Left cardiac atrium (tissue), 4 donors: ENCODE measurements at places on chromosomes 3 and 15.

DNA sequence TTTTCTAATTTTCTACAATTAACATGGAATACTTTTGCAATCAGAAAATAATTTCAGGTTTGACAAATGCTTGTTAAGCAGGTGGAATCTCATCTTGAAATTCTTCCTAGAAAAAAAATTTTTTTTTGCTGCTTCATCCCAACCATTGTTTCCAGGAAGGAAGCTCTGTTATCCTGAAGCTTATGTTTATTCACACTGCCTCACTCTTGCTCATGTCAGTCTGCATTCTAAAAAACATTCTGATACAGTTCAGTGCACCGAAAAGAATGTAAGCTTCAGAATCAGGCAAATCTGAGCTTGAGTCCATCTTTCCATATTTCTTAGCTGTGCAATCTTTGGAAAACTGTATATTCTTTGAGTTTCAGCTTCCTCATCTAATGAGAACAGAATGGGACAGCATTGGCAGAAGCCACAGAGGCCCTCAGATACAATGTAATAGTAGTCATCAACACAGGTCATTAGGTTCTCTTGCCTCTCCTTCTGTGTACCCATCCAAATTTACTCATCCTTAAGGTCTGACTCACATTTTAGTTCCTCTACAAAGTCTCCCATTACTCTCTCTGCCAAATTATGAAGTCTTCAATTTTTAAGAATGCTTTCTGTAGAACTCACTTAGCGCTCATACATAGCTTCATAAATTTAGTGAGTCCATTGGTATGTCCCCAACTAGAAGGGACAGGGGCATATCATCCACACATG, 881.8 kb upstream of the NR2F2 start:
- no peak for DNase-seq

- peak; percentile 31 for DNase-seq
These were observed 40.0 kb downstream of the FMN1 start for GRCh38 chr15:33154351-33155166.

DNA sequence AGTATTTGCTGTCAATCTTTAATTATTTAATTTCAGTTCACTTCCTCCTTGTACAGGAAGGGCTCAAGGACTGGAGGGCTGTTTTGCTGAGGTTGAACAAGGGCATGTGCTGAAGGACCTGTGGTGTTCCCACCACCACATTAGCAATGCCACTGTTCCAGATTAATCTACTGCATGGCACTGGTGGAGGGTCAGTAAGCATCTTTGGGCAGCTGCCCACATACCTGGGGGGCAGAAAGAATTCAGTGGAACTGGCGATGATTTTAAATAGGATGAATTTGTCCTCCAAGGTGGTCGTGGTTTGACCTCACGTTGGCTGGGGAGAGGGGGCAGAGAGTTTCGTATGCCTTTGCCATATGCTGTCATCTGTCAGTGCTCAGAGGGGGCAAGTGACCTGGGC, 244.8 kb downstream of the TLE3 start:
- DNase-seq: no peak

DNA sequence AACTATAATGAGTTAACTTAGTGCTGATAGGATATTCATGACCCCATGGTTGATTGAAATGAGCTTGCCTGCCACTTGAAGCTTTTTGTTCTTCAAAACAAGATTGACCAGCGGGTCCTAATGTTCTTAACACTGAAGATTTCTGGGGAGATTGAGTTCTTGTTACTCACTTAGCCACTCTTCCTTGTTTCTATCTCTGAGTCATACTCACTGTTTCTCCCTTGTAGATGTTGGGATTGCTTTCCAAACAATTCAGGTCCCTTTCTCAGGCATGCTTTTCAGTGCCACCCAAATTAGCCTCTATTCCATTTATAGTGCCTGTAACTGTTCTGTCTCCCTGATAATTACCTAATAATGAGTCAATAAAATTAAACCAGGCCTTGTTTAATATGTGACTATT, 517.0 kb downstream of the SQOR start:
- no peak for DNase-seq

DNA sequence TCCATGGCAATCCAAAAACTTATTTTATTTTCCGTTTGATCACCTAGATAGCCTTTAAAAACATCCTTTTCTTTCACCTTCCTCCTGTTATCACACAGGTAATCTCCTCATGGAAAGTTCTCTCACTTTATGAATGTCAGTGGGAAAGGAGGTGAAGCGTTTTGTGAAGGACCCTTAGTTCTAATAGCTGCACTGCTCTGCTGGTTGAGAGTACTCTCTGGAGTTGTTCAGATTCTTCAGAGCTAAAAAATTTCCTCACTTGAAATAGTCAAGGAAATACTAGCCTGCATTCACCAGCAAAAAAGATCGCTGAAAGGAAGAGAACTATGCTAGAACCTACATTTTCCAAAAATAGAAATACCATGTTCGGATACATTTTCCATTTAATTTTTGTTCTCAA, 934.9 kb downstream of the VGLL3 start:
- no peak for DNase-seq

DNA sequence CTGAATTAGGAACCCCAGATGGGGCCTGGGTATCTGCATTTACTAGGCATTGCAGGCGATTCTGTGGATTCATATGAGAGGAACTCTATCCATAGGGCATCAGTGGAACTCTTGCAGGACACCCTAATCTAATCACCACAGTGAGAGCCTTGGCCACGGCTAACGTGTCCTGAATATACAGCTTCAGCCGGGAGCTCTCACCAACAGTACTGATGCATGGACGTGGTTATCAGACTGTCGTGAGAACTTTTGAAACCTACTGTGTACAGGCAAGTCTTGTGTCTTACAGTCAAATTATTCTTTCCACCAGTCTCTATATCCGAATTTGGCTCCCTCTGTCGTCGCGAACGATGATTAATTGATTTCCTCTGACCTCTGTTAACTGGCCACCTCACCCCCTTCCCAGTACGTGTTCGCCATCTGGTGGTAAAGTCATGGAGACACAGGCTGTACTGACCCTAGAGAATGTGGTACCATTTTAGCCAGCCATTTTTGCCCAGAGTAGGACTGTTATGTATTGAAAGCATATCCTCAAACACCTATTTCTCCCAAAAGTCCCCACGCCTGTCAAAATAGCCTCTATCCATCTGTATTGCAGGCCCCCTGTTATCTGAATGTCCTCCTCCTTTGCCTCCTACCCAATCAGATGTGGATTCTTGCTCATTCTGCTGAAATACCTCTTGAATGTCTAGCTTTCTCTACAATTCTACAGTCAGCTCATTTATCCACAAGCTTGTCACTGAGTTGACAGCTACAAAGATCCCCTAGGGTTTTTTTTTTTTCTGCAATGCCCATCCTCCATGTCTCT, 39.7 kb downstream of the GLDN start:
- DNase-seq: peak; percentile 52

- no peak for DNase-seq
These were observed 10.4 kb downstream of the PEAK1 start for GRCh38 chr15:77409259-77410156.

DNA sequence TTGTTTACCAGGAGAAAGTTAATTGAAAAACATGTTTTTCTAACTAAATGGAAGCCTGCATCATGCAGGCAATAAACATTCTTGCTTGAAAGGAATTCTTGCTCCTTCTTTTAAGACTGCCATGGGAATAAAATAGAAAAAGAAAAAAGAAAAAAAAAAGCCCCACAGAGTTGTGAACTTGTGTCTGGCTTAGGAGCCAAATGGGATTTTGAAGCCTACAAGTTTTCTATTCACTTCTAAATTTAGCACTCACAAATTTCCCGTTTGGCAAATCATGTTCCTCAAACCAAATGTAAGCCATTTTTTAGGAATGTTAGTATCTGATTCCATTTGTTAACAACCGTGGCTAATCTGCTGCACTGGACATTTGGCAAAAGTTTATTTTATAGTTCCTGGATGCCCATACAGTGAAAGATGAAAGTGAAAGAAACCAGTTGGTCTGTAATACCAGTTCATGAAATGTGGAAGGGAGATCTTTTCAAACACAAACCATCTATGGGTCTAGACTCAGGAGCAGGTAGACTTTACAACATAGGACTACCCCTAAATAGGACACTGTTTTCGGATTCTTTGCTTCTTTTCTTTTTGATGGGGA, 133.8 kb upstream of the GMNC start:
- DNase-seq: no peak

DNA sequence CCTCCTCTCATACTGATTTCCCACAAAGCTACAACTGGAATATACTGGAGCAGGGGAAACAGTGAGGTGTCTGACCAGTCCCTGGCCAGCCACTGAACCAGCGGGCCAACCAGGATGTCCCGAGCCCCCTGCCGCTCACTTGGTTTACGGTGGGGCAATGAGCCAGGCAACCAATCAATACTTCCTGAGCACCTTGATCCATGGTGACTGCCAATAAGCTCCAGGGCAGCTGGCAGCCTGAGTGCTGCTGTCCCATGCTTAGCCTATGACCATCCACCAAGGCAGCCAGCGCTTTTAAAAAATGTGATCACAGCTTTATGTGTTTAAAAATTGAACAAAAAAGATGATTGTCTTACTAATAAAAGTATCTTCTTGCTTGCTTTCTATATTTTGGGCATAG, 4.2 kb downstream of the SCN10A start:
- DNase-seq: no peak

- DNase-seq: no peak
These were observed 303.9 kb upstream of the TBC1D5 start for GRCh38 chr3:18046131-18046915.

- no peak for DNase-seq
These were observed 70.0 kb downstream of the SETD5 start for GRCh38 chr3:9467451-9467850.

GRCh38 chr15:66747886-66748707, 46.1 kb downstream of the SMAD6 start:
- DNase-seq: no peak

- no peak for DNase-seq
These were observed 284.8 kb downstream of the TUSC7 start for GRCh38 chr3:116994351-116994879.

DNA sequence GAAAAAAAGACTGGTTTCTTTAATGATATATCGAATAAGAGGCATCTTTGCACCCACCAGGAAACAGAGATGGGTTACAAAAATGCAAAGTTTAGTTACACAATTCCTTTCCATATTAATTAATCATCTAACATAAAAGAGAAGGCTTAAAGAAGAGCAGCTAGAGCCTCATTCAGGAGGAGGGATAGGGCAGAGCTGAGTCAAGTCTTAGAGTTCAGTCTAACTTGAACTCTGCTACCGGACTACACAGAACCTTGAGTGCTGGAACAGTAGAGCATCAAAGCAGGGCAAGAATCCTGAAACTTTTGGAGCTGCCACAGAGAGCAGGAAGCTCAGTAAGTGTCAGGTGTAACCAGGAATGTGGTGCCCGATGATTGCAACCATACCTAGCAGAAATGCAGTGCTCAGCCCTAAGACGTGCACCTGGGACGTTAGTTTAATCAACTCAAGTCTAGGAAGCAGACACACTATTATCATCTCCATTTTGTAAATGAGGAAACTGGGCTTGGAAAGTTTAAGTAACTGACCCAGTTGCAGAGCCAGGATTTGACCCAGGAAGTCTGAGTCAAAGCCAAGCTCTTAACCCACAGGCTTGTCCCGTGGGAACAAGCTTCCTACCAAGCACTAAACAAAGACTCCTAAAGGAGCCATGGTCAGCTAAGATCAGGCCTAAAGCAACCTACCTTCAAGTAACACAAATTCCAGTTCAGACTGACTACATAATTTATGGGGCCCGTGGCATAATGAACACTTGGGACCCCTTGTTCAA, 187.4 kb downstream of the FOXP1 start:
- DNase-seq: no peak

DNA sequence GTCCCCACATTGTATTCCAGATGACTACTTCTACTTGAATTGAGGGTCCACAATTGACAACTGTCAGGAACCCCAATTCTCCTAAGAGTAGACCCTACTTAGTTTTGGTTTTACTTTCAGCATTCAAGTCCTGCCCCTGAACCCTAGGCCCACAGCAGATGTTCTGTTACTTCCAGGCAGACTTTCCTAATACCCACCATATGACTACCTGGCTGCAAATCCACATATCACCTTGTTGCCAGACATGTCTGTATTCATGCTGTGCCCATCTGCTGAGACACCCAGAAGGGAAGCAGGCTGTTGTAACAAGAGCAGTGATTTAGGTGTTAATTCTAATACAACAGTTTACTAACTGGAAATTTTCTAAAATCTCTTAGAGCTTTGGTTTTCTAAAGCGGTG, 235.1 kb upstream of the CCDC54 start:
- DNase-seq: no peak

DNA sequence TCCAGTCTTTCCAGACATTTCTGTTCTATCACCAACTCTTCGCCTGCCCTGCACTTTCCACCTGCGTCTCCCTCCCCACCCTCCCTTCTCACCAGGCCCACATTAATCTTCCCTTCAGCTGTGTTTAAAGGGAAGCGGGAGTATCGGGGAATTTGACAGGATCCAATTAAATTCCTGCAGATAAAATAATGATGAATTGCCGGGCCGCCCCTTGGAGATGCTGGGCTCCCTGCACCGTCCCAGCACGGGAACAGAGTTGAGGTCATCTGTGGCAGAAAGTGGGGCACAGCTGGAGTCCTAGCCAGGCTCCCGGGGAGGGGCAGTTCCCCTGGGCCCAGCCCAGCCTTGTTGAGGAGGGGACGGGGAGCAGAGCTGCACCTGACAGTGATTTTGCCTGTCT, 30.3 kb downstream of the PLXNA1 start:
- DNase-seq: no peak

DNA sequence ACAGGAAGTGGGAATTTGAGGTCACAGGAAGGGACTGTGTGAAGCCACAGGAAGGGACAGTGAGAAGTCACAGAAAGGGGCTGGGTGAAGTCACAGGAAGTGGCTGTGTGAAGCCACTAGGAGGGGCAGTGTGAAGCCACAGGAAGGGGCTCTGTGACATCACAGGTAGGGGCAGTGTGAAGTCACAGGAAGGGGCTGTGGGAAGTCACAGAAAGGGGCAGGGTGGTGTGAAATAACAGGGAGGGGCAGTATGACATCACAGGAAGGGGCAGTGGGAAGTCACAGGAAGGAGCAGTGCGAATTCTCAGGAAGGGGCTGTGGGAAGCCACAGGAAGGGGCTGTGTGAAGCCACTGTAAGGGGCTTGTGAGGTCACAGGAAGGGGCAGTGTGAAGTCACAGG, 35.8 kb downstream of the GASK1A start:
- no peak for DNase-seq

GRCh38 chr3:14253022-14253706, 74.5 kb downstream of the LSM3 start:
- no peak for DNase-seq

DNA sequence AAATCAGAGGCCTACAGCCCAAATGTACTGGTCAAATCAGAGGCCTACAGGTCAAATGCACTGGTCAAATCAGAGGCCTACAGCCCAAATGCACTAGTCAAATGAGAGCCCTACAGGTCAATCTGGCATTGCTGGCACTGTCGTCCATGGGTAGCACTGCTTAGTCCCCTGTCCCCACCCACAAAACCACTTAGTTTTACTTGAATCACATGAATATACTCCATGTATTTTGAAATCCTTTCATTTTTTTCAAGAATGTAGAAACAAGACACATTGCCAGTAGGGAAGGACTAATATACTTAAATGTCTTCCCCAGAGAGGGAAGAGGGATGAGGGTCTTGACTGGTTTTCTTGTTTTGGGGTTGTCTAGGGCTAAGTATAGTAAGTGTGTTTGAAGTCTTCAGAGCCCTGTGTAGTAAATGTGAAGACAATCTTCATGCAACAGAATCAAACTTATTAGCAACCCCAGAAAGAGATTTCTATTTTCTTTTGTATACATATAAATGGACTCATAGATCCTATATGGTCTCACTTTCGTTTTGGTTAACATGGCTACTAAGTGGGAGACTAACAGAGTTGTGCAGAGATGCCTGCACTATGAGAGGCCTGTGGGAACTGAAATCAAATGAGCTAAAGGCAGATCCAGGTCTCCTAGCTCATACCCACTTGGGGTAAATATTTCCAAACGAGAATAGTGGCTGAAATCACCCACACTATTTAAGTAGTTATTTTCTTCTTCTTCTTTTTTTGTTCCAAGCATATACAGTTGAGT, 38.3 kb upstream of the DCUN1D1 start:
- DNase-seq: no peak
